ENCODE measurements at places on chromosomes 7 and 10.

DNA sequence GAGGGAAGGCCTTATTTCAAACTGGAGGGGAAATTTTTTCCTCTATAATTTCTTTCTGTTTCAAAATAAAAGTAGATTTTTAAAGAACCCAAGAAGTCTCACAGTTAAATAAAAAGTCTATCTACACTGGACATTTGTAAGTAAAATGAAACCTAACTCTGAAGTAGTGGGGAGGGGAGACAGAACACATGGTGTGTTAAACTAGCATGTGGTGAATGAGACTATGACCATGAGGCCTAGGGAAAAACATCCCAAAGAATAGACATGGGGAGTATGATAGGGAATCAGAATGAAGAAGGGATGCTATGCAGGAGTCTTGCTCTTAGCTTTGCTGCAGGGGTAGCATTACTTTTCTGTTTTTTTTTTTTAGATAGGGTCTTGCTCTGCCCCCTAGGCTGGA lies 1061.3 kb upstream of the LRRTM3 start:
- no peak for DNase-seq

- DNase-seq: no peak
These were observed 36.9 kb downstream of the STK32C start for GRCh38 chr10:132270721-132271457.

DNA sequence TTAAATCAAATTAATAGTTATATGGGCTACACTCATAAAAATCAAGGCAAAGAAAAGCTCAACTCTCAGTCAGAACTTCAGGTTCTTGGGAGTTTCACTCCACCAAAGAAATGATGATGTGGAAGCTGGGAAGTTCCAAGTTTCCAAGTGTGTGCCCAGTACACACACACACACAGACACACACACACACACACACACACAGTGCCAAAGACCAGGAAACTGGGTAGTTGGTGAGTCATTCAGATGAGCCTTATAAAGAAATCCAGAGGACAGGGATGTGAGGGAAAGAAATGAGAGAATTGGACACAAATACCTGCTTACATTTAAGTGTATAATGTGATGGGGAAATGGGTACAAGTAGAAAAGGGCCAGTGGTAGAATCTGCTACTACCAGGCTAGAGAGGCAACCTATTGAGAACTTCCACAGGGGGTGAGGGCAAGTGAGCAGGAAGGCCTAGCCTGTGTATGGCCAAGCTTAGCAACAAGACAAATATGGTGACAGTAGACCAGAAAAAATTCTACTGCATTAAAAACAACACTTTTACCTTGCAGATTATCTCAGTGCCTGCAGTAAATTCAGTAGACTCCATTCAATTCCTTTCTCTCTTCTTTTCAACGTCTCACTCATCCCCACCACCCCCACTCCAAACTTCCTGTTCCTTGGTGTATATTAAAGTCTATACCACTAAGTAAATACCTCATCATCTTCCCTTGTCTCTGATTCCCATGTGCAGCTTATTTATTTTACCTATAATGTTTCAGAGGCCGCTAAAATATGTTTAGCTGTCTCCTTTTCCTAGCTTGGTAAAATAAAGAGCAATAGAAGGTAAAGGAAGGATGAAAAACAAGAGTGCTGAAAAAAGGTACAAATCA lies 95.0 kb downstream of the CABCOCO1 start:
- DNase-seq: no peak

DNA sequence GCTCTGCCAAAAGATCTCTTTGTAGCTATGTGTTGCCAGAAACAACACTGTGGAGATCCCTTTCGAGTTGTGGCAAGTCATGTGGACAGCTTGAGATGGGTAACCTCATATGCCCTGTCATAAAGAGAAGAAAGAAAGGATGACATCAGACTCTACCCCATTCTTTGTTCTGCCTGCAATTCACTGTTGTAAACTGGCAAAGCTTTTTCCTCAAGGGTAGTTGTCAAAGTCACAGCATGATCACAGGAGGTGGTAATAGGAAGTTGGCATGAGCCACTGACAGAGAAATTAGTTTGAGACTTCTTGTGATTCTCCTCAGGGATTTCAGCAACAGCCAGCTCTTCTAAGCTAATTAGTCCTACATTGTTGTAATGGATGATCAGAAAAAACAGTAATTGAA lies 19.4 kb upstream of the MINDY3 start:
- no peak for DNase-seq

GRCh38 chr7:104327938-104328295 lies 486 bp upstream of the LHFPL3 start:
- no peak for DNase-seq

GRCh38 chr10:110416776-110417711 lies 80.7 kb upstream of the DUSP5 start:
- DNase-seq: no peak

DNA sequence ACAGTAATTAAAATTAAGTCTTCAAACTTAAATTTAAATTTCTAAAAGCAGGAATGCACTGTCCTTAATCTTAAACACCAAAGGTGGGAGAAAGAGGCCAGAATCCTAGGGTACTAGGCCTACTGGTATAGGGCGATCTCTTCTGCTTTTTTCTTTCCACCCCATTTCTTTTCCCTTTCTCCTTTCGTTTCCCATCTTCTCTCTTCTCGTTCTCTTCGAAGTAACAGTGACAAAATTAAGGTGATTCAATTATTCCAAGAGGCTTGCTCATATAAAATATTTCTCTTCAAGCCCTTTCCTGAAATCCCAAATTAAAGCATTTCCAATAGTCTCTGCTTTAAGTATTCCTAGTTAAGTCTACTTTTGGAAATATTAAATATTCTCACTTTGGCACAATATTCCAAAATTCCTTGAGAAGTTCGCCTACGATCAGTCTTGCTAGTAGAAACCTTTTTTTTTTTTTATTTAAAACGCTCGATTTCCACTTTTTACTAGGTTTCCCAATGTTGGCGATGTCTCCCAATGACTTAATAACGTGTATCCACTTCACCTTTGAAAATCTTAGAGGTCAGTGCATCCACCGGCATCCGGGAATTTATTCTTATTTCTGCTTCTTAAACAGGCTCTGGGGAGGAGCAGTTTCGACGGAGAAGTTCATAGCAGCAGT lies 765 bp upstream of the LCOR start:
- DNase-seq: no peak

- no peak for DNase-seq
These were observed 56.9 kb downstream of the ZNF92 start for GRCh38 chr7:65430344-65431186.

DNA sequence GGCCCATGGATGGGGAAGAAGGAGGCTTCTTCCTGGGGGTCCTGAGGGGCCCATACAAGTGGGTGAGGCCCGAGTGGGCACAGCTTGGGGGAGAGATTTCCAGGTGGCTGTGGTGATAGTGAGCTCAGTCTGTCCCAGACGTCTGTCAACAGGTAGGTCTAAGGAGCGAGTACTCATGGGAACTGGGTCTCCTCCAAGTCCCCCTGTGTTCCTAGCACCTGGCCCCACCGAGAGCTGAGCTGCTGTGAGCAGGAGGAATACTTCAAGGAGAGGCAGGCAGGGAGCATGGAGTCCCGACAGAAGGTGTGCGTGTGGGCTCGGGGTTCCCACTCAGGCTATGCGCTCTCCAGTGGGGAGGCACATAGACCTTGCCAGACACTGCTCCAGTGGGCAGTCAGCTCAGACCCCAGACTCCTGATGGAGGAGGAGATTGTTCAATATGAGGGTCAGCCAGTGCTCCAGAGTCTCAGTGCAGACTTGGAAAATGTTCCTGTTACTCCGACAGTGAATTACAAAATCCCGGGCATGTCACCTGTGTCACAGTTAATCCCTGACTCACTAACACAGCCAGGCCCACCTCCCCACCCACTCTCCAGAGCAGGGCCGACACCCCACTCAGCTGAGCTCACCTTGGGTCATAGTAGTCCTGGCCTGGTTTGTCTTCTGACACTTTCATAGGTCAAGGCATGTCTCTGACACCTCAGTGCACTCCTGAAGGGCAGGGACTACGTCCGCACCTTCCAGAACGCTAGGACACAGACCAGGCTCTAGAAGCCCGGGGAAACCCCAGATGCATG lies 28.2 kb upstream of the C10orf53 start:
- no peak for DNase-seq

DNA sequence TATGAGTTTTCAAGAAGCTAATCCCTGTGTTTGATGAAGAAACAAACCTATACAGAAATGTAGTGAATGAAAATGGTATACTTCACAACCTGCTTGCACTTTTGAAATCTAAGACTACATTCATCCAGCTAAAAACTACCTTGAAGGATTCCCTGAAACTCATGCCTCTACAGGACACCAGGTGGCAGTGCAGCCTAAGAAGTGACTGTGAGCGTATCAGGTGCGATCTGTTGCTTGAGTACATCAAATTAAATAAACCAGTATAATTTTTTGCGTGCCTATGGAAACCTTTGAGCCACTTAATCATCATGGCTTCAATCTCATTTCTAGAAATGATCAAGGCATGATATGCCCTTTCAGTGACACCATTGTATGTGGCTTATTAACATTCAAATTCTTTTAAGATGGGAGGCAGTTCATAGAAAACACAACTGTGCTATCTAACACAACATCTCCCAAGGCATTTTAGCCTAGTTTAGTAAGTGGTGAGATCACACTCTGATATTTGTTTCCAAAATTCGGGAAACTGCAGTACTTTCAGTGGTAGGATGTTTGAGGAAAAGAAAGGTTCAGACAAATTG lies 57.4 kb downstream of the PPP1R17 start:
- DNase-seq: no peak

- no peak for DNase-seq
These were observed 173.3 kb upstream of the ADO start for GRCh38 chr10:62631241-62631640.

DNA sequence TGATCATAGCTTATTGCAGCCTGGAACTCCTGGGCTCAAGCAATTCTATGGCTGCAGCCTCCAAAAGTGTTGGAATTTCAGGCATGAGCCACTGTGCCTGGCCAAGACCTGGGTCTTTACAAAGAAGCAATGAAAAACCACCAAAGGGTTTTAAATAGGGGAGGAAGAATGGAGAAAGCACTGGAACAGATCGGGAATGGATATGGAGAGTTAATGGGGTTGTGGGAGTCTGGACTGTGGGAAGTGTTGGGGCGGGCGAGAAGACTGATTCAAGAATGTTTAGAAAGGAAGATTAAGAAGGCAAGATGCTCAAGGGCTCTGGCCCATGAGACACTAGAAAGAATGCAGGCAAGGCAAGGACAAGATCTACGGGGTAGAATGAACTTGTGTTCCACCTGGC lies 98.5 kb downstream of the CARD11 start:
- DNase-seq: no peak

GRCh38 chr10:112271982-112272381 lies 11.2 kb upstream of the TECTB start:
- DNase-seq: no peak

GRCh38 chr7:4638781-4639575 lies 43.1 kb upstream of the FOXK1 start:
- DNase-seq: peak; percentile 10

- no peak for DNase-seq
These were observed 579.9 kb downstream of the AUTS2 start for GRCh38 chr7:70178211-70178610.

DNA sequence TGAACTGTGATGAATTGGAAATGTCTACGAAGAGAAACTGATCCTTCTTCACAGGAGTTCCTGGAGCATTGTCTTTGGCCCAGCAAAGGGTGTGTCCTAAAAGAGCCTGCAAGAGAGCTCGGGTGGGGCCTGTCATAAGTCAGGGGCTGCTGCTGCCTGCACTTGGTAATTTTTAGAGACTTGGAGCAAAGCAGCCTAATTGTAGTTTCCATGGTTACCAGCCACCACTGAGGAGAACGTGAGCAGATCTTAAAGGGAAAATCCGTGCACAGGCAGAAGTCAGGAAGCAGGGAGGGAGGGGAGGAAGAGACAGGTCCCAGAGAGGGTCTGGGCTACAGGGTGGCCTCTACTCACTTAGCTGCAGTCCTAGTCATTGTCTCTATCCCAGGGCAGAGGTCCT lies 463.6 kb downstream of the PLXNA4 start:
- DNase-seq: no peak

- DNase-seq: no peak
These were observed 49.6 kb downstream of the CYCS start for GRCh38 chr7:25075459-25075858.

DNA sequence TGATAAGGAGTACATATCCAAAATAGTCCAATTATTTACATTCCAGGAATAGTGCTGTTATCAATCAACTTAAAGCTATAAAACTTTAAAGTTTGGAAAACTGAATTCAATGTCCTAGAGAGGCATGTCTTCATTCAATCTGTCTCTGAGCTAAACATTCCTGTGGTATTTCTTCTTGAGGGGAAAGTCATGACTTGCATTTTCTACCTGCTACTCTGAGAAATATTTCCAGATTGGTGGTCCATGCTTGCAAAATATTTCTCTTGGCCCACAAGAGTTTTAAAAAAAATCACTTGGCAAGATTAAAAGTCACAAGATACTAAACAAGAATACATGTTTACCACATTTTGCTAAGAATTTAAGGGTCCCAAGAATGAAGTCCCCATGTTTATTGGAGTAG lies 63.6 kb upstream of the HGF start:
- no peak for DNase-seq

- DNase-seq: no peak
These were observed 1.5 kb downstream of the AQP1 start for GRCh38 chr7:30912986-30913811.

DNA sequence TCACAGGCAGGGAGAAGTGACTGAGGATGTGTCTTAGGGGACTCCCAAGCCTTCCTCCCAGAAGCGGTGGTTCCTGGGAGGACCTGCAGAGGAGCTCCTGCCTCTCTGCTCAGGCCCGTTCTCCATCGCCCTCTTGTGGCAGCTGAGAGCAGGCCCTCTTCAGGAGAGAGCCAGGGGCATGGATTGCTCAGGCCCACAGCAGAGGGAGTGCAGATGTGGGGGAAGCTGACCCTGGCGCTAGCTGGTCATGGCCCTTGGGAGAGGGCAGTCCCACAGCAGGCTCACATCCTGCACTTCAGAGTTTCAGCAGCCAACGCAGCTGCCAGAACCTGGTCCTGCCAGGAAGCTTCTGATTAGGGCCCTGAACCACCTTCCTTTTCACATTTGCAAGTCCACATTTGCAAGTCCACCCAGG lies 94.8 kb upstream of the TARP start:
- DNase-seq: peak; percentile 83

- no peak for DNase-seq
These were observed 7.8 kb downstream of the COG5 start for GRCh38 chr7:107555893-107556292.

- DNase-seq: no peak
These were observed 14.8 kb downstream of the CHAT start for GRCh38 chr10:49628599-49628998.

- no peak for DNase-seq
These were observed 137.3 kb downstream of the SEMA3C start for GRCh38 chr7:80781561-80781979.

- DNase-seq: no peak
These were observed 177.9 kb downstream of the EBF3 start for GRCh38 chr10:129786216-129786615.

- DNase-seq: no peak
These were observed 61.7 kb downstream of the AUTS2 start for GRCh38 chr7:69659983-69660382.

GRCh38 chr7:5322621-5323410 lies 40.1 kb downstream of the SLC29A4 start:
- DNase-seq: no peak

DNA sequence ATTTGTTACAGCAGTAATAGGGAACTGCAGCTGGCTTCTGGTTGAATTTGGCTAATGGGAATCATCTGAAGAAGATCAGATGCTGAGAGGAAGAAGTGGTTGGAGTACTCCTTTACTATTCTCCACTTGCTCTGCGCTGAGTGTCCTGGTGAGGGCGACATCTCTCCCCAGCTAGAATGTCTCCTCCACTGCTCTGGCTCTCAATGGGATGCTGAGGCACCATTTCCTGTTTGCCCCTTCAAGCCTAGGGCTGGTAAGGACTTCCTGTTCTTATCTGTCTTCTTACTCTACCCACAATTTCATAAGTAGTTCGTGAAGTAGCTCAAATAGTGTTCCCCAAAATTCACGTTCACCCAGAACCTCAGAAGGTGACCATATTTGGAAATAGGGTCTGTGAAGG lies 43.2 kb upstream of the TES start:
- DNase-seq: no peak
